ENCODE measurements at places on chromosomes 7 and 10.

DNA sequence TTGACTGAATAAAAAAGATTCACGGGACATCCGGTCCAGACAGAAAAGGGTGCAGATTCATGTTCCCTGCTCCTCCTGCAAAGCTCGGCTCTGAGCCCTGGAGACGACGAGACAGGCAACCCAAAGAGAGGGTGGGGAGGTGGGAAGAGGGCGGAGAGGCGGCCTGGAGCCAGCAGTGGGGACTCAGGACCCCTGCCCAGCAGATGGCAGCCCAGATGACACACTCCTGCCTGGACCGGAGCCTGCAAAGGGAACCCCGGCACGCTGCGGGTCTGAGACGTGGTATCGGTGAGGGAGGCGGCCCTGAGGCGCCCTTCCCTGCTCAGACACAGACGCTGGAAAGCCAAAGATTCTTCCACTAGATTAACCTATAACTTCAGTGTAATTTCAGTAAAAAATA lies 250.8 kb downstream of the ELFN1 start:
- DNase-seq = no peak

GRCh38 chr7:112942981-112943380 lies 143.6 kb downstream of the GPR85 start:
- DNase-seq = no peak

- no peak for DNase-seq
Observed at GRCh38 chr10:93601774-93602162, 733 bp upstream of the RBP4 start.

GRCh38 chr10:23314835-23315239 lies 29.8 kb downstream of the C10orf67 start:
- no peak for DNase-seq

Data from activated effector memory CD4-positive, alpha-beta T cell treated with anti-CD3 and anti-CD28 coated beads, Interleukin-2, amount 50 U/mL, for 16 hours (primary cell).